ENCODE measurements at places on chromosomes 4 and X.
A peak's percentile ranks its signal among the peaks of the same experiment; 100 is the strongest.

- no peak for DNase-seq
These were observed 205.7 kb upstream of the MAOA start for GRCh38 chrX:43450355-43450754.

- no peak for DNase-seq
These were observed 17.7 kb downstream of the IL21 start for GRCh38 chr4:122603156-122603574.

GRCh38 chr4:139825523-139826014 is 159.9 kb downstream of the MGST2 start:
- no peak for DNase-seq

DNA sequence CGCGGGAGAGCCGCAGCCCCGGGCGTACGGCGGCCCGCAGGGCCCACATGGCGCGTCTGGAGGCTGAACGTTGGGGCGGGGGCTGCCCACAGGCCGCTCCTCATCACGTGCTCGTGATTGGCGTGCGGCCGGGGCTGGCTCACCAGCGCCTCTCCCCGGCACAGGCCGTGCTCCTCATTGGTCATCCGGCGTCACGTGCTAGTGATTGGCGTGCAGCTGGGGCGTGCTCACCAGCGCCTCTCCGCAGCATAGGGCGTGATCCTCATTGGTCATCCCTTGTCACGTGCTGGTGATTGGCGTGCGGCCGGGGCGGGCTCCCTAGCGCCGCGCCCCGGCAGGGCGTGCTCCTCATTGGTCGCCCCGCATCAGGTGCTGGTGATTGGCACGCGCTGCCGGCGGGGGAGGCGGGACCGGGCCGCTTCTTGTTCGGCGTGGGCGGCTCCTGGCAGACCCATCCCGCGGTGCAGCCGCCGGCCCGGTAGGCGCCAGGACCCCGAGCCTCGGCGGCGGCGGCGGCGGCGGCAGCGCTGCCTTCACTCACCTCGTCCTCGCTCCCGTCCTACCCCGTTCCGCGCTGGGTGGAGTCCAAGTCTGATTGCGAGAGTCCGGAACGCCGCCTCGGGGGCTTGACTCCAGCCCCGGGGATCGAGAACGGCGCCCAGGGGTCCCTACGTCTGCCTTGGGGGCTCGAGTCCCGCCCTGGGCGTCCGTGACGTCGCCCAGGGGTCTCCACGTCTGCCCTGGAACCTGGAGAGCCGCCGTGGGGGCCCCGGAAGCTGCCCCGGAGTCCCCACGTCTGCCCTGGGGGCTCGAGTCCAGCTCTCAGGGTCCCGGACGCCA is at the start of gene GTPBP6:
Gene GTPBP6, minus strand, starts transcription at position 58 of the 840 bp plus-strand sequence. Its CDS starts 9 bp downstream, at position 49.
- DNase-seq, result peak; percentile 100

DNA sequence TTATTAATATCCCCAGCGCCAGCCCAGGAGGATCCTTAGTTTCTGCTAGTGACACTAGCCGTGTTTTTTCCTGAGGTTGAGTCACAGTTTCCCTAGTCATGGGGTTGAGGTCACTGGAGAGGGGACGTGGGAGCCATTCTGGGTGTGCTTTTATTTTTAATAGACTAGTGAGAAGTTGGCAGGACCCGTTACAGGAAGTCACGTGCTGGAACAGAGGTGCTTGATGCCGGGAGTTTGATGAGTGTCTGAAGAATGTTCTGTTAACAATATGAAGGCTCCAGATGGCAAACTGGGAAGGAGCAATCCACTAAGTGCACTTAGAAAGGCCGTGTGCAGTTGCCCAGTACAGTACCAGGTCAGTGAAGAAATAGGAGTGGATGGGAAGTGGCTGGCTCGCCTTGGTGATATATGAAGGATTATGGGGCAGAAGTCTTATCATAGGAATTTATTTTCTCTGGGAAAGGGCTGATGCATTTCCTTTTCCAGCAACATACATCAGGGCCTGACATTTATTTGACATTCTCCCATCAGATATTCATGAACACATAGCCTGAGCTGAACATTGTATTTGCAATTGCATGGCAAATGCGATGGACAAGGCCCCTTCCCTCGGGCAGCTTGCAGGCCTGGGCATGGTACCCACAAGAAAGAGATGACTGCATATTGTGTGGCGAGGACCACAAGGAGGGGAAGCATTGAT is 291.8 kb downstream of the FBXW7 start:
- DNase-seq, result peak; percentile 77

All from suppressor macrophage (primary cell).